Renal cortical epithelial cell (primary cell): ENCODE measurements at places on chromosomes 6 and 20. TPM values are rescaled to one million over a fixed set of nuclear protein-coding genes. Genes with fewer than 3 reads are reported as not detected.

GRCh38 chr6:34248198-34248726 is 544 bp downstream of the SMIM29 start:
- DNase-seq: no peak

DNA sequence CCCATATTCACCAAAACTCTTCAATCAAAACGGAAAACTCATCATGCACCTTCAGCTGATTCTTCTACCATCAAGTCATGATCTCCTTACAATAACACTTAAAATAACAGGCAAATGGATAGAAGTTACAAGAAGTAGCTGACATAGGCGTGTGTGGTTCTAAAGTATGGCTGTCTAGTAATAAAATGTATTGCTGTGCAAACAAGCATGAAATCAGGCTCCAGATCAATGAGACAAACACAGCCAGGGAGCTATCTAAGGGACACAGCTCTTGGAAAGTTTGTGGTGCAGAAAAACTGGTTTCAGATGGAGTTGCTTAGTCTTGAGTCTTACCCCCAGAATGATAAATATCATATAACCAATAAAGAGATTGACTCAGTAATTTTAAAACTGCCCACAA is 434.8 kb upstream of the NOX3 start:
- DNase-seq: no peak

The C6orf15 gene
- total RNA-seq: 1.4 TPM in 1 of 2 replicates, not detected in the other

The MC3R gene
- total RNA-seq: not detected in 2 replicates
